ENCODE measurements at places on chromosomes 16 and 17. TPM values are rescaled to one million over a fixed set of nuclear protein-coding genes. Genes with fewer than 3 reads are reported as not detected.

The GAN gene
- total RNA-seq, result 18.0 TPM

The TTYH2 gene
- total RNA-seq, result 9.9 TPM

The OTOP3 gene
- total RNA-seq, result not detected

The ARSG gene
- 29.8 TPM for total RNA-seq

DNA sequence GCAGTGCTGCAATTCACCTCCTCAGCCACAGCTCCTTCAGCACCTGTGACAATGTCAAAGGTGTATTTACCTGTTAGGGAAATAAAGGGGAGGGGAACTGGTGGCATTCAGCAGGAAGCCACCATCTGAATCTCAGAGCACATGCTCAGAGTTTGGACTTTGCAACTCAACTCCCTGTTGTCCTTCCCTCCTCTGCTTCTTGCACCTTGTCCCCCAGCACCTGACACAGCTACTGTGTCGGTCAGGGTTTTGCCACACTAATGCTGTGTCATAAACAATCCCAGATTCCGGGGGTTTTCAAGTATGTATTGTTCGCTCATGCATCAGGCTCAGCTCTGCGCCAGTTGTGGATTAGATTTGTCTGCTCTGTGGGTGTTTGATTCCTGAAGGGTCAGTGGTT is 43.7 kb downstream of the HSBP1 start:
- no peak for ATAC-seq

- no peak for ATAC-seq
Observed at GRCh38 chr17:81015136-81015535, 19.8 kb upstream of the BAIAP2 start.

DNA sequence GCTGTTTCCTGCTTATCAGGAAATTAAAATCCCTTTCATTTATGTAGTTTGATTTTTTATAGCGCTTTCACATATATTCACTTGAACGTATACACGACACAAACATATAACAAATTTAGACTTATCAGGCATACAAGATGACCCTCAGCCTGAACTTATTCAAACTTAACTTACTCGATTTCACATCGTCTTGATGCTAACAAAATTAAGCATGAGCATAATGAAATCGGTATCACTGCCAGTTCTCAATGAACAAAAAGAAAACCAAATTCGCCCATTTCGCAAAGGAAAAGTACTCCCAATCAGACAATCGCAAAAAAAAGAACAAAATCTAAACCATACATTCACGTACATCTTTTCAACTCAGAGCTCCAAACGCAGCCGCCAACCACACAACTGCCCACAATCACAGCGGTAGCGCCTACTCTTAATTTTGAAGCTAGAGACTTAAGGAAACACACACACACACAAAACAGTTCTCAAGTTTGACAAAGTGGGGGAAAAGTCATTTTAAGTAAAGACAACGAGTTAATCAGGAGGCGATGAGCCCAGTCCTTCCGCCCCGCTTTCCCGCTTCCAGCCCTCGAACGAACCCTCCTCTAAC is 1.1 kb downstream of the GJC1 start:
- peak; percentile 29 for ATAC-seq

All from motor neuron (in vitro differentiated cells).